ENCODE measurements at places on chromosomes 3 and 15.

GRCh38 chr3:131110087-131110486 lies 83.4 kb downstream of the NEK11 start:
- DNase-seq, result no peak

- no peak for DNase-seq
These were observed 22.9 kb upstream of the CFAP20DC start for GRCh38 chr3:59072681-59073080.

- DNase-seq, result no peak
These were observed 114.0 kb downstream of the RFTN1 start for GRCh38 chr3:16399473-16399872.

DNA sequence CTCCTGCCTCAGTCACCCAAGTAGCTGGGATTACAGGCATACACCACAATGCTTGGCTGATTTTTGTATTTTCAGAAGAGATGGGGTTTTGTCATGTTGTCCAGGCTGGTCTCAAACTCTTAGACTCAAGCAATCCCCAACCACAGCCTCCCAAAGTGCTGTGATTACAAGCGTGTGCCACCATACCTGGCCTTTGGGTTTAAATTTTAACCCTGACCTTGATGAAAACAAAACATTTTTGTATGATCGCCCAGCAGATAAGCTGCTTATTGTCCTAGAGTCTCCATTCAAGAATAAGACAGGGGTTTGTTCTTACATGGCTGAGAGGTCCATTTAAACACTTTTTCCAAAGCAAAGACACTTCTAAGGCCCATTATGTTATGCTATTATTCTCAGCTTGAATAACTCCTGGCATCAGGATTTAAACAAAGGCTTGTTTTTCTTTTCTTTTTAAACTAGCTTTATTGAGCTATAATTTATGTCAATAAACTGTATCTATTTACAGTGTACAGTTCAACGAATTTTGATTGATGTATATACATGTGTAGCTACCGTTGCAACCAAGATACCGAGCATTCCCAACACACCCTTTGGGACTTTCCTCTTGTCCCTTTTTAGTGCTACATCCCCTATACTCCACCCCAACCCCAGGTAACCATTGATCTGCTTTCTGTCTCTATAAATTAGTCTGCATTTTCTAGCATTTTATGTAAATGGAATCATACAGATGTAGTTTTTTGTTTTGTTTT lies 1.4 kb upstream of the MUC13 start:
- no peak for DNase-seq

DNA sequence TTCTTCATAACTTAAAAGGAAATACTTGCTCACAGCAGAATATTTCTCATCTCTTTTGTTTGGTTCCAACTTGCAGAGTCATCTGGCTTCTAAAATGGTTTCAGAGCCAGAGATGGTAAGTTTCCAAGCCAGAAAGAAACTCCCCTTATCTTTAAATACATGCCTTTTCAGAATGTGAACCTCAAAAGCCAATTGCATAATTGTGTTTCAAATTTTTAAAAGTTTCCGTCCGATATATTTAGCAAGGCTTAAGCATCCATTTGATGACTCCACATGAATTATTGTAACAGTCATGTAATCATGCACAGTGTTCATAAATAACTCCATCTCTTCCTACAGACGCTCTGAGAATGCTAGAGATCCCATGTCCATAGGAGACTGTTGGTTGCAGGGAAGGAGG lies 40.6 kb upstream of the C3orf80 start:
- no peak for DNase-seq

DNA sequence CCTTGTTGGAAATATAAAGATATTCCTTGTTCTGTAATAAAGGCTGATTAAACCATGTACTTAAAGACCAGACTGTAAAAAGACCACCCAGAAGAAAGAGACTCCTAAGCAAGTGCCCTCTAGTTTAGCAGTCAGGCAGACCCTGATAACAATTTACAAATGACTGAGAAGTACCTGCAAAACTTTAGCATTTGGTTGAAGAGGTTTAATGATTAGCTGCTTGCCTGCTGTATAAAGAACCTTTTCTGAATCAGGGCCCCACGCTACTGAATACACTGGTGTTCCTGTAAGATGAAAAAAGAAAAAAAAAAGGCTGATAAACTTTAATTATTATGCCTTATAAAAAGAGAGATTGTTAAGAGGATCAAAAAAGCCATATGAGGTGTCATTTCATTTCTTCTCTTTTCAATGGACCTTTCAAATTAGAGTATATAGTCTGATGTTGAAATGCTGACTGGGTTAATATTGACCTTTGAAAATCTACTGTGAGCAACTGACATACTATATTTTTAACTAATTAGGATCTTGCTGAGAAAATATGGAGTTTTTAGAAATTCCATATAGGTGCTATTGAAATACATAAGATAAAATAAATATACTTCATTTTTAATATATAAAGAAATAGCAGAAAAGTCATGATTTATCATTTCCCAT lies 33.0 kb downstream of the IFT80 start:
- no peak for DNase-seq

DNA sequence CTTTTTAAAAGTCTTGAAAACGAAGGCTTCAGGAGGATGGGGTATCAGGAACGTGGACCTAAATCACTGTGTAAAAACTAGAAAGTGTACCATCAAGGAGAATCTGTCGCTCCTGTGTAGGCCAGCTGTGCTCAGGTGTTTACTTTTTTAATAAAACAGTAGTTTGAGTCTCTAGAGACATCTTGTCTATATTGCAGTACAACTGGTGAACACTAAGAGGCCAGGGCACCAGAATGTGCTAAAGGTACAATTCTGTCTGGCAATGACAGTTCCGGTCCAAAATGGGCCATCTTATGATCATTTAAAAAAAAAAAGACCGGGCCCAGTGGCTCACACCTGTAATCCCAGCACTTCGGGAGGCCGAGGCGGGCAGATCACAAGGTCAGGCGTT lies 61.8 kb upstream of the MCF2L2 start:
- no peak for DNase-seq

DNA sequence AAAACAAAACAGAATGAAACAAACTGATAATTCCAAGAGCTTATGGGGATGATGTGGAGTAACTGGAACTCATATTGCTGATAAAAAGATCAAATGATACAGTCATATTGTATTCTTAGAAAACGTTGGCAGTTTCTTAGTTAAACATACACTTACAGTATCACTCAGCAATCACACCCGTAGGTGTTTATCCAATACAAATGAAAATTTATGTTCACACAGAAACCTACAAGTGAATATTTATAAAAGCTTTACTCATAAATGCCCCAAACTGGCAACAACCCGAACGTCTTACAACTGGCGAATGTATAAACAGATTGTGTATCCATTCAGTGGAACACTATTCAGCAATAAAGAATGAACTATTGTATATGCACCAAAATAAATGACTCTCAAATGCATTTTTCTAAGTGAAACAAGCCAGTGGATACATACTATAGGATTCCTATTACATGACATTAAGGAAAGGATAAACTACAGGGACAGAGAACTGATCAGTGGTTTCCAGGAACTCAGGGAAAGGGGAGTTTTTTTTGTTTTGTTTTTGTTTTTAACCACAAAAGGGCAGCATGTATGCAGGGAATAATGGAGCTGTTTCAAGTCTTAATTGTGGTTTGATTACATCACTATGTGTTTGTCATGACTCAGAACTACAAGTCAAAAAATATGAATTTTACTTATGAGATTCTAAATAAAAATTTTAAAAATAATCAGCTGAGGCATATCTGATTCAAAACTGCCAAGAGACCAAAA lies 71.8 kb upstream of the NDUFB4 start:
- DNase-seq, result no peak

- no peak for DNase-seq
These were observed 40.5 kb upstream of the IGSF10 start for GRCh38 chr3:151501171-151501922.

DNA sequence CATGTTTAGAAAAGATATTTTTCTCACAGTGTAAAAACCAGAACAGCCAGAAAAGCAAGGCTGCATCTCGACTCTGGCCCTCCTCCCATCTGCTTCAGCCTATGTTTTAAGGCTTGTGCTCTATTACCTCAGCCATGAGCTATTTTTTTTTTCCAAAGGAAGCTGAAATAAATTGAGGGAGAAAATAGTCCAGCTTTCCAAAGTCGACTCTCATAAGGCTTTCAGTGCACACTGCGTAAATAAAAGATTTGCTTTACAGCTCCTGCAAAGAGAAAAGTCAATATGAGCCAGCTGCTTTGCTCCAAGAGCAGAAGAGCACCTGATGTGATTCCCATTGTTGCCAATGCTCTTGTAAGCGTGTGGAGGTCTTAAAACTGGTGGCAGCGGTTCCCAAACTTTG lies 26.7 kb downstream of the SCG3 start:
- DNase-seq, result no peak

GRCh38 chr3:12659316-12660015 lies 4.5 kb downstream of the RAF1 start:
- DNase-seq, result no peak

DNA sequence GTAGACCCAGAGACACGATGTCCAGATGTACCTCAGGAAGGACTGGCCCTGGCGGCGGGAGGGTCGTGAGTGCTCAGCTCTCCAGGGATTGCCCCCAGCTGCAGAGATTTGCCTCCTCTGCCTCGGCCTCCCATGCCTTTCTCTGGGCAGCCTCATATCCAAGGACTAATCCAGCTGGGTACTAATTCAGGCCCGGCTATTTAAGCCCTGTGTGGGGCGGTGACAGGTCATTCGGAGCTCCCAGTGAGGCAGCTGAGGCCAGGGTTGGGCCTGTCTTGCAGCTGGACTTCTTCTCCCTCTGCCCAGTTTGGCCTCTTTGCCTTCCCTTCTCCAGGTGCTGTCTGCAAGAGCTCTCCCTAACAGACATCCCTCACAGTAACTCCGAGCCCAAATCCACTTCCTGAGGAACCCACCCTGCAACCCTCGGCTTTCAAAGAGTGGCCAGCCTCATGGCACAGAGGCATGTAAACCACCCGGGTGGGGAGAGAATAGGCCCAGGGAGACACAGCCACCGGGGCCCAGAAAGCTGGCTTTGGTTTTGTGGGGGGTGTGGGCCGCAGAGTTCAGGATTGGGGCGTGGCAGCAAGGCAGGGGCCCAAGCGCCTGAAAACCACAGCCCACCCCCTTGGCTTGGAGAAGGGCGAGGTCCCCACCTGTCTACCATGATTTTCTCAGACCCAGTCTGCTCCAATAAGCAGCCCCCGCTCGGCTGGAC lies 85.8 kb downstream of the PPCDC start:
- no peak for DNase-seq

- DNase-seq, result no peak
These were observed 12.2 kb upstream of the TRANK1 start for GRCh38 chr3:36957063-36957462.

DNA sequence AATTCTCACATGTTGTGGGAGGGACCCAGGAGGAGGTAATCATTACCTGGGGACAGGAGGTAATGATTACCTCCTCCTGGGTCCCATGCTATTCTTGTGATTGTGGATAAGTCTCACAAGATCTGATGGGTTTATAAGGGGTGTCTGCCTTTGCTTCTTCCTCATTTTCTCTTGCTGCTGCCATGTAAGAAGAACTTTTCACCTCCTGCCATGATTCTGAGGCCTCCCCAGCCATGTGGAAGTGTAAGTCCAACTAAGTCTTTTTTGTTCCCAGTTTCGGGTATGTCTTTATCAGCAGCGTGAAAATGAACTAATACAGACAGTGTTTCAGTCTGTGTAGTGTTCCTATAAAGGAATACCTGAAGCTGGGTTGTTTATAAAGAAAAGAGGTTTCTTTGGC lies 13.1 kb upstream of the KCTD6 start:
- no peak for DNase-seq

Data from activated naive CD4-positive, alpha-beta T cell (primary cell).